Hematopoietic multipotent progenitor cell treated with erythropoietin and hydrocortisone succinate and interleukin-3 and kit ligand, for 6 days (in vitro differentiated cells): ENCODE measurements at places on chromosomes 16 and 17.

DNA sequence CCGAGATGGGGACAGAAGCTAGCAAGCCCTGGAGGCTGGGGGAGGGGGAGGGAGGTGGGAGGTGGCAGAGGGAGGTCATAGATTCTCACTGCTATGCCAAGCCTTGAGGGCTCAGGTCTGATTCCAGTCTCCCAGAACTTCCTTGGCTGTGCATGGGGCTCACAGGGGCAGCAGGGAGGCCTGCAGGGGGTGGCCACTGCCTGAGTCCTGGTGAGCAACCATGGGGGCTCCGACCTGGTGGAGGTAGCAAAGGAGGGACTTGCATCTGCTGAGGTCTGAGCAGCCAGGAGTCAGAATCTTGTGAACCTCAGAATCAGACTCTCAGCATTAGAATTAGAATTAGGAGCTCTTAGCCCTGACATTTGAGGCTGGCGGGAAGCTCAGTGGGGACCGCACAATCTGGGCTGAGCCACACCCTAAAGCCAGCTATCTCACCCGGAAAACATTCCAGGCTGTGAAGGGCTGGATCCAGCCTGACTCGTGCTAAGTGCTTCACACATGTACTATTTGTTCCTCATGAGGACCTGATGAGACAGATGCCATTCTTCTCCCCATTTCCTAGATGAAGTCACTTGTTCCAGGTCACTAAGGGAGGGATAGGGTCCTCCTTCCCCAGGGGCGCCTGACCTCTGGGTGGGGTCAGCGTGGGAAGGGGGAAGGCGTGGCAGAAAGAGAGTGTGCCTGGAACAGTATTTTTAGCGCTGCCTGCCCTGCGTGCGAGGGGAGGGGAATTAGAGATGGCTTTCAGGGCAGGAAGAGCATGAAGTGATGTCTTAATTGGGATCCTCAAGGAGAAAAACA lies 17.3 kb upstream of the KCNJ12 start:
- no peak for DNase-seq

GRCh38 chr16:54412037-54412436 lies 125.5 kb upstream of the IRX3 start:
- no peak for DNase-seq

DNA sequence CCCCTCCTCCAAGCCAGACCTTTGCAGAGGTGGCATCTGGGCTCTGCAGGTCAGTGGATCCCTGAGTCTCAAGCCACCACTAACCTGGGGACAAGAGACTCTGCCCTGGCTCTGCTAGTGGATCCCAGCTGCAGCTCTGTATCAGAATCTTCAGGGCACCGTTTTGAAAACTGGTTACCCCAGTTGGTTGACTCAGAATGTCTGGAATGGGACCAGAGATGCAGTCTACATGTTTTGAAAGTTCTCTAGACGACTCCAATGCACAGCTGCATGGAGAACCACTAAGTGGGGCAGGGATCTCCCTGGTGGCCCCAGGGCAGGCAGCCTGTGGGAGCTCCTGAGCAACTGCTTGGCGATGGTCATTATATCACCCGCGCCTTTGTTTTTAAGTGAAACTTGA lies 34.1 kb upstream of the ADORA2B start:
- DNase-seq = no peak

DNA sequence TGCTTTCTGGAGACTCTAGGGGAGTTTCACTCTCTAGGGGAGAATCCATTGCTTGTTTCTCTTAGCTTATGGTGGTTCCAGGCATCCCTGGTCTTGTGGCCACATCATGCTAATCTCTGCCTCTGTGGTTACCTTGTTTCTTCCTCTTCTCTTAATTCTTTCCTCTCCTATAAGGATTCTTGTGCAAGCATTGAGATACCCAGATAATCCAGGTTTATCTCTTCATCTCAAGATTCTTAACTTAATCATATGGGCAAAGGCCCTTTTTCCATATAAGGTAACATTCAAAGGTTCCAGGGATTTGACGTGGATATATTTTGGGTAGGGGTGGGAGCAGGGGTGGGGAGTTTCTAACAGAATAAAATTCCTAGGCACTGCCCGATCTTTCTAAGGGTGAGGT lies 32.6 kb downstream of the FAM20A start:
- DNase-seq = no peak

- DNase-seq = no peak
Observed at GRCh38 chr16:17144431-17144830, 326.3 kb downstream of the XYLT1 start.

DNA sequence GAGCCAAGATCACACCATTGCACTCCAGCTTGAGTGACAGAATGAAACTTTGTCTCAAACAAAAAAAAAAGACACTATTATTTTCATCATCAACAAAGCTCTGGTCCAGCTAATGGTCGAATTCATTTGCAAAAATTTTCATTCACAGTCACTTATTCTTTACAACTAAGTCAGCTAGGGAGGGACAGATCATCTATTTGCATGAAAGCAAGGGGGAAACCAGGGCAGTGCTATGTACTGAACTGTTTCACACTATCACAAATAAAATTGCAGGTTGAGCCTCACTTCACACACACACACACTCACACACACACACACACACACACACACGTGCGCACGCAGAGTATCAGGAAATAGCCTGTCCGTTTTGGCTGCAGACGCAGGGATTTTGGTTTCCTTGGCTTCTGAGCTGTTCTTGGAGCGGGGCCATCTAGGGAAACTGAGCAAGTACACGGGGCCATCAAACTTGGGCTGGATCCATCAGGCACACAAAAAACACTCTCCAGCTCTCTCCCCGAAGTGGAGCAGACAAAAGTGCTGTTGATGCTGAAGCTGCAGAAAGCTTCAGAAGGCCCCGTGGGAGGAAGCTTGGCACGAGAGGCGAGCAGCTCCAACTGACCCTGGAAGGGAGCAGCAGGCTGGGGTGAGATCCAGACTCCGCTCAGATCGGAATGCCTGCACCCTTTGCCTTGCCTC lies 44.3 kb upstream of the HELZ start:
- DNase-seq = no peak

DNA sequence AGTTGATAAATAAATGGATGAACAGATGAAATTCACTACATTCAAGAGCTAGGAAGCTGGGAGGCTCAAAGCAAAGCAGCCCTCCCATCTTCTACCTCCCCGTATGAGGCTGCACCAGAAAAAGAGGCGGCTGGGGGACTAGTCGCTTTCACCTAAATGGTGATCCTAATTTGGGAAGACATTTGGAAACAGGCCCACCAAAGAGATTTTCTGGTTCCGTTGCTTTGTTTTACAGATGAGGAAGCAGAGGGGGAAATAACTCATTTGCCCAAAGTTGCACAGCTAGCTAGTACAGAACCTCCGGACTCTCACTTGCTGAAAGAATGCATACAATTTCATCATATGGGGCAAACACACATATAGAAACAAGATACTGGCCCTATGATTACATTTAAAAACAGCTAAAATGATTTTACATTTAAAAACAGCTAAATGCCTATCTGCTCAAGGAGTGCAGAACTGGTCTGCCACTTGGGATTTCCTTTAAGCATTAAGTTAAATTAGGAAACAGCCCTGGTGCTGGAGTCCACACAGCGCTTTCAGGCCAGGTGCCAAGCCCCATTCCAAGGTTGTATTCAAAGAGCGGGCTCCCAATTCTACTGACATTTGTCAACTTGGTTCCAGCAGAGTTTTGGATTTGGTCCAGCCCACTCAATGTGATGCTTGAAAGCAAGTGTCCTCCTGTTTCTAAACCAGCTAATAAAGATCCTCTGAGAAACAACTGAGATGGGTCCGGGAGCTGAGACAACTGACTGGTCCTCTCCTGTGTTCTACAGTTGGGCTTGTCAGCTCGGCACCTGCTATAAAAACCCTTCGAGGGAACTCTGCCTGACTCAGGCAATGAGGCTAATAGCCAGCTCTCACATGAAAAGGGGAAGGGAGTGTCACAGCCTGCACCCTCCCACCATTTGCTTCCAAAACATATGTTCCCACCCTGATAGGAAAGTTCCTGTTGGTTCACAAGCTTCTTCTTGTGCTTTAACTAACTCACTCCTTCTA lies 11.7 kb downstream of the ERN1 start:
- DNase-seq = peak; percentile 84

DNA sequence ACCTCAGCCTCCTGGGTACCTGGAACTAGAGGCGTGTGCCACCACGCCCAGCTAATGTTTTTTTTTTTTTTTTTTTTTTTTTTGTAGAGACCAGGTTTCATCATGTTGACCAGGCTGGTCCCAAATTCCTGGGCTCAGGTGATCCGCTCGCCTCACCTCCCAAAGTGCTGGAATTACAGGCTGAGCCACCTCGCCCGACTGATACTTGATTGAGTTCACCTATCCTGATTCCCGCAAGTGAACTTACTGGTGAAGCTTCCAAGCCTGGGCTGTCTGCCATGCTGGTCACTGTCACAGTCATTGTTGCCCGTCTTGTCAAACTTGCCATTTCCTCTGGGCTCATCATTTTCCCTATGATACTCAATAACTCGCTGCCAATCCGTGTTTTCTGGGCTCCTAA lies 71.1 kb upstream of the MTMR4 start:
- no peak for DNase-seq

GRCh38 chr17:43418441-43419374 lies 19.9 kb downstream of the ARL4D start:
- DNase-seq = no peak

DNA sequence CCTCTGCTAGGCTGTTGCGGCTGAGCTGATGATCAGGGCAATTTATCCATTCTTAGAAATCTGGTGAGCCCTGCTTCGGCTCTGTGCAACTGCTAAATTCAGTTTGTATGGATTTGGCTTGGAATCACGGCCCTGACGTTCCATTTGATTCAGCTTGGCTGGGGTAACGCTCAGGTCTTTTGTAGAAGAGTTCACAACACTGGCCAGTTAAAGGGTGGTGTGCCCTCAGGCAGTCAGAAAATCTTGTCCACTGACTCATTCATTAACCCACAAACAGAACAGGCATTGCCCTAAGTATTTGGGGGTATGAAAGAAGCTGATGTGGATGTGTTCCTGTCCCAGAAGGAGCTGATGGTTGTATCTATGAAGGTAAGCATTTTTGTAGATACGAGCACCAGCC lies 53.9 kb downstream of the GNAO1 start:
- no peak for DNase-seq

GRCh38 chr17:72294487-72294893 lies 173.7 kb downstream of the SOX9 start:
- DNase-seq = no peak

GRCh38 chr16:1007284-1007850 lies 25.8 kb downstream of the SOX8 start:
- DNase-seq = no peak

DNA sequence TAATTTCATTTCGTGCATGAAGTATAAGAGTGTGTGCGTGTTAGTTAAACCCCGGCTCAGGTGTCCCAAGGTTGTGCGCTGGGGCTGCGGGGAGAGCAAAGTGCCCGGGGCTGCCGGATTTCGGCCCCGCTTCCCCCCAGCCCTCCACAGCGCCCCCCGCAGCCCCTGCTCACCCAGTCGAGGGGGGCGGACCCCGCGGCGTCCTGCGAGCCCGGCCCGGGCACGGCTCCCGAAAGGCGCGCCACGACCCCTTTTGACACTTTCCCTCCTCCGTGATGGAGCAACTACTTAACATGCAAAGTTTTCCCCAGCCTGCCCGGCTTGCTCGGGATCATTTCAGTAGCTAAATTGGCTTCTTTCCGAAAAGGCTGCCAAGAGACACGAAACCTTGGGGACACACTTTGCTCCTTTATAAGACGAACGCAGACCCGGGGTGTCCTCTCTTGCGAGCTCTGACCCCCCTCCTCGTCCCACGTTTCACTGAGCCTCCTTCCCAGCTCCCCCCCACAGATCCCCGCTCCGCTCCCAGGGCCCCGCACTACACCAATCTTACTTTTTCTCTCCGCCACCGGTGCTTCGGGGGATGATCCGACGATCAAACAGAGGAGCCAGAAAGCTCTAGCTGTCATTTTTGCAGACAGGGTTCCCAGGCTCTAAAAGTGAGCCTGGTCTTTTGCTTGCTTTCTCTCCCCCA lies 552 bp downstream of the C17orf58 start:
- DNase-seq = peak; percentile 46

DNA sequence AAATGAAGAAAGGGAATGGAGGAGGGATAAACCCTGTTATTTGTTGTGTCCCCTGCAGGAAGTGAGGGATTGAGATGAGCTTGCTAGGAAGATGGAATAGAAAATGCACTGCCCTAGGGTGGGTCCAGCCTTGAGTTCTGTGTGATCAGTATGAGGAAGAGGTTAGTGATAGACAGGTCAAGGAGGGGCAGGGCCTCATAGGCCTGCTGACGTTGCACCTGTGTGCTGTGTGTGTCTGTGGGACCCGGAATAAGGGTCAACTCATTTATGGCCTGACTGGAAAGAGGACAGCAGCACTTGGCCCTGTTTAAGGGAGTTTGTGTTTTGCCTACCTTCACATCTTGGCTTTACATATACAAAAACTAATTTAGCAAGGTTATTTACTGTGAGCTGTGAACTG lies 26.3 kb downstream of the DEF8 start:
- no peak for DNase-seq

DNA sequence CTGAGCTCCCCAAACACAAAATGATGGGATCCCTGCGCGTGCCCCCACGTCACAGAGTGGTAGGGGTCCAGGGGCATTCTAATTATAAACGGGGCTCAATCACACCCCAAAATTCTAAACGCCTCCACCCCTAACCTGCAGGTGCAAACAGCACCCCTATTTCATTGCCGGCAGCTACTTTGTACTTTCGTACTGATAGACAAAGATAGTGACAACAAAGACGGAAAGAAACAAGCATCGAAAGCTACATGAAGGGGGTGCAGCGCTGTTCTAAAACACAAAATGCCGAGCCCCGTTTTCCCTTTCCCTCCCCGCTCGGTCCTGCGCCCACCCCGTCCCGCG lies 13.9 kb downstream of the MIS12 start:
- no peak for DNase-seq

DNA sequence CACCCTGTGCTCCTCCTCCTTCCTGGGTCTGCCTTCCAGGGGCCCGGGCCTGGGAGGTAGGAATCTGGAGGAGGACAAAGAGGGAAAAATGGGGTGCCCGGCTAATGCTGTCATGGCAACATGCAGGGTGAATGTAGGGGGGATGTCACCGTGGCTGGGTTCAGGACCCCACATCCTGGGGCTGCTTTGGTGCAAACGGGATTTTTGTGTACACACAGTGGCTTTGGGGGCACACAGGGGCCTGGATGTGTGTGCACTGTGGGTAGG lies 37.0 kb upstream of the CDC42EP4 start:
- DNase-seq = no peak

DNA sequence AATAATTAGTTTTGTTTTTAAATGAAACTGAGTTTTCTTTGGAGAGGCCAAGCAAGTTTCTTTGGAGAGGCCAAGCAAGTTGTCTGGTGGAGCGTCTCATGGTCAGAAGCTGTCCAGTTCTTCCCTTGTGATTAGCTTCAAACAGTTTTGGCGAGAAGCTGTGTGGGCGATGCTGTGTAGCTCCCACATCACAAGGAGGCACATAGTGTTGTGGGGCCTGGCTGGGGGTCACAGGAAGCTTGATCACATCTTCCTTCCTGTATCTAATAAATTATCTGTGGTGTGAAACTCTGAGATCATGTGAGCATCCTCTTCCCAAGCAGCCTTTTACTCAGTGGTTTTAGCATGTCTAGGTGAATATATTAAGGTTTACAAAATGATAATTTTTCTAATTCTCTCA lies 33.9 kb downstream of the SPECC1 start:
- DNase-seq = no peak
